ENCODE measurements at places on chromosomes 12 and 14. TPM values are rescaled to one million over a fixed set of nuclear protein-coding genes. Genes with fewer than 3 reads are reported as not detected.

The MON2 gene
- total RNA-seq = 55.7 TPM

The AMDHD1 gene
- total RNA-seq = 0.76 TPM

The HCAR3 gene
- total RNA-seq = not detected

The CPNE6 gene
- total RNA-seq = not detected

The GLT1D1 gene
- total RNA-seq = 0.11 TPM

The PSMA6 gene
- 90.3 TPM for total RNA-seq

The KRT1 gene
- not detected for total RNA-seq

The LALBA gene
- total RNA-seq = not detected

The SAMD15 gene
- total RNA-seq = 3.5 TPM

The KRT72 gene
- total RNA-seq = not detected

The NTF3 gene
- total RNA-seq = not detected

The RHOJ gene
- 0.39 TPM for total RNA-seq

Data from placental epithelial cell (primary cell).